Spinal cord (tissue), 10 donors: ENCODE measurements at places on chromosomes 13 and 19. TPM values are rescaled to one million over a fixed set of nuclear protein-coding genes. Genes with fewer than 3 reads are reported as not detected.

The AXL gene
- 23.7 TPM for polyA plus RNA-seq

The PDE4A gene
- 28.4 TPM for polyA plus RNA-seq

The IZUMO2 gene
- not detected for polyA plus RNA-seq

The GPR12 gene
- polyA plus RNA-seq = 15.4 TPM

The FARP1 gene
- 121 TPM for polyA plus RNA-seq

The COX7A1 gene
- polyA plus RNA-seq = 22.2 TPM

The PTGER1 gene
- 0.54 TPM for polyA plus RNA-seq

The C19orf67 gene
- polyA plus RNA-seq = 0.21 TPM

The IL27RA gene
- 5.6 TPM for polyA plus RNA-seq

The GTF2F1 gene
- polyA plus RNA-seq = 82.9 TPM

The RFPL4AL1 gene
- polyA plus RNA-seq = not detected

The TRAPPC6A gene
- polyA plus RNA-seq = 26.2 TPM

The KLHL26 gene
- polyA plus RNA-seq = 22.8 TPM

The ZNF667 gene
- 19.8 TPM for polyA plus RNA-seq

The MUC16 gene
- not detected for polyA plus RNA-seq

The GSX1 gene
- polyA plus RNA-seq = 3.7 TPM

The CYP4F3 gene
- polyA plus RNA-seq = 0.40 TPM

The PALM3 gene
- 27.3 TPM for polyA plus RNA-seq

The PSG7 gene
- polyA plus RNA-seq = not detected

The METTL21C gene
- 0.24 TPM for polyA plus RNA-seq

The ITGBL1 gene
- polyA plus RNA-seq = 0.54 TPM

The ZNF443 gene
- 6.7 TPM for polyA plus RNA-seq

The LILRA6 gene
- 0.67 TPM for polyA plus RNA-seq

The IGFL4 gene
- polyA plus RNA-seq = 12.0 TPM

The ERICH6B gene
- 4.7 TPM for polyA plus RNA-seq

The S1PR5 gene
- polyA plus RNA-seq = 1.1 TPM

The ZNF320 gene
- 36.2 TPM for polyA plus RNA-seq

The SIGLECL1 gene
- polyA plus RNA-seq = not detected

The KLK15 gene
- polyA plus RNA-seq = not detected

The MAP3K10 gene
- 82.9 TPM for polyA plus RNA-seq

The MEX3D gene
- 33.6 TPM for polyA plus RNA-seq

The PSG1 gene
- 0.33 TPM for polyA plus RNA-seq

The KHSRP gene
- polyA plus RNA-seq = 317 TPM

The PRR36 gene
- polyA plus RNA-seq = 59.7 TPM

The ASF1B gene
- polyA plus RNA-seq = 8.8 TPM

The FFAR2 gene
- polyA plus RNA-seq = 0.29 TPM

The ZNF836 gene
- polyA plus RNA-seq = 11.9 TPM

The LILRB3 gene
- 0.59 TPM for polyA plus RNA-seq

The IRS2 gene
- polyA plus RNA-seq = 16.3 TPM

The MAP2K2 gene
- polyA plus RNA-seq = 188 TPM

The ZNF665 gene
- polyA plus RNA-seq = 4.5 TPM

The NKPD1 gene
- polyA plus RNA-seq = 1.1 TPM

The SCAF1 gene
- 70.8 TPM for polyA plus RNA-seq

The CPB2 gene
- 0.16 TPM for polyA plus RNA-seq

The CYP4F11 gene
- not detected for polyA plus RNA-seq

The DMKN gene
- polyA plus RNA-seq = 18.1 TPM

The ZNF729 gene
- 0.17 TPM for polyA plus RNA-seq

The IRGC gene
- not detected for polyA plus RNA-seq
